B cell (primary cell): ENCODE measurements at places on chromosomes 3 and 15. TPM values are rescaled to one million over a fixed set of nuclear protein-coding genes. Genes with fewer than 3 reads are reported as not detected.

The USP19 gene
- total RNA-seq, result 87.3 and 89.9 TPM in 2 replicates

GRCh38 chr3:140424211-140424610 is 253.7 kb upstream of the TRIM42 start:
- no peak for DNase-seq

DNA sequence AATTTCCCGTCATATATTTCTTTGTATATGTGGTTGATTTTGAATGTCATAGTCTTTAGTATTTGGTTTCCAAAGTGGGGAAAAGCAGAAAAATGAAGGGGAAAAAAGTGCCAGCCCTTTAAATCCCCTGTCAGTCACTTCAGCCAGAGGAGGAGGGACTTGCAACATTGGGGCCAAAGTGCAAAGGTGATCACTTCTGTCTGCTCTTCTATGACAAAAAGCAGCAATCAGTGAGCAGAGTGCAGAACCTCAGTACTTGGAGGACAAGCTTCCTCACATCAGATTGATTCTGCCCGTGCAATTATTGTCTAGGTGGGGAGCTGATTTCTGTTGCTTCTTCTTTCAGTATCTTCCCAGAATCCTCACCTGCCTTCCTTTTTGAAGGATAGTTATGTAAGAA is 60.0 kb downstream of the STT3B start:
- no peak for DNase-seq

- no peak for DNase-seq
Measured at GRCh38 chr15:38708672-38709180, 144.1 kb upstream of the RASGRP1 start.

The BFSP2 gene
- 0.70 and 1.6 TPM in 2 replicates for total RNA-seq

DNA sequence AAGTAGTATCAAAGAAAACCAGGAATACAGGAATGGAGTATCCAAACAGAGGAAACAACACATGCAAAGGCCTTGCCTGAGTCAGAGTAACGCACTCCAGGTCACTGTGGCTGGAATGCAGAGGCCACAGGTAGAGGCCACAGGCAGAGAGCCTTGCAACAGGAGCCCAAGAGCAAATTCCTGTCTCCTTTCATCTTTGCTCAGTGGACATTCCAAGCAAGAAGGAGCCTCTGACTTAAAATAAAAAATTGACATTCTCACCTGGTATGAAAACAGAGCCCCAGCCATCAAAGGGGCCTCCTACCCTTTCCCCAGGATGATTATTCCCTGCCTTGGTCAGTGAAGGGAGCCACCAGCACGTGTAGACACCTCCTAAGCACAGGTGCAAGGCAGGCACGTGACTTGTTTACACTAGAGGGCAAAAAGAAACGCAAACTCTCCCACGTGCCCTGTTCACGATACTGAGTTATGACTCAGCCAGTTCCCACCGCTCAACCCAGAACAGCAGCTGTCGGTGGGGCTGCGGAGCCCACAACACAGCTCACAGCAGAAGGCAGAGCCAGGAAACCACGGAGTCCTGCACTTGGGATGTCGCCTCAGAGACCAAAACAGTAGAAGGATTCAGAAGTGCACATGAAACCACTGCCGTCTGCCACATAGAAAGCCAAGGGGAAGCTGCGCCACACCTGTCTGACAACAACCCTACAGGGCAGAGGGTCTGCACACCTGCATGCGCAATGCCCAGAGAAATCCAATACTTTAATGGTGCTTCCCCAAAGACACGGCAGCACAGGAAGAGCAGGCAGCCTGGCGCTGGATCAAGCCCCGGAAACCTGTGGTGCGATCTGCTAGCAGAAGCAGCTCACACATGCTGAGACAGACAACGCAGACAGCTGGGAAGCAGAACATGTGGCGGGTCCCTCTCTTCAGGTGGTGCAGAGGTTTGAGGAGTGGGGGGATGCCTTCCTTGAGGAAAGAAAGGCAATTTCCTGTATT is 52.1 kb downstream of the ITGB5 start:
- peak; percentile 38 for DNase-seq

The CELSR3 gene
- total RNA-seq, result 2.5 and 2.8 TPM in 2 replicates

GRCh38 chr3:61739640-61740039 is 178.3 kb downstream of the PTPRG start:
- no peak for DNase-seq

The RBP2 gene
- total RNA-seq, result not detected in 2 replicates

DNA sequence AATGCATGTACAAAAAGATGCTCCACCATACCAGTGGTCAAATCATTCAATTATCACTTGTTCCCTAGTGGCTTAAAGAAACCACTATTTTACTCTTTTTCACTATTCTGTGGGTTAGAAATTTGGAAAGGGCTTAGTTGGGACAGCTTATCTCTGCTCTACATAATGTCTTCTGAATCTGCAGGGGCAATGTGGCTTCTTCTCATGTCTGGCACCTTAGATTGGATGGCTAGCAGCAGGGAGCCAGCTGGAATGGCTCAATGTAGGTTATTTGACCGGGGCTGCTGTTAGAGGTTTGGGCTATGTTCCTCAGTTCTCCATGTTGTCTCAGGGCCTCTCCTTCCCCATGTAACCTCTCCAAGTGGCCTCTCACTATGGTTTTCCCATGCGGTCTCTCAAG is 57.5 kb upstream of the EPHB1 start:
- no peak for DNase-seq

The AP3B2 gene
- 0.15 and 0.61 TPM in 2 replicates for total RNA-seq

GRCh38 chr3:152444029-152444641 is 175.4 kb downstream of the MBNL1 start:
- DNase-seq, result peak; percentile 67

DNA sequence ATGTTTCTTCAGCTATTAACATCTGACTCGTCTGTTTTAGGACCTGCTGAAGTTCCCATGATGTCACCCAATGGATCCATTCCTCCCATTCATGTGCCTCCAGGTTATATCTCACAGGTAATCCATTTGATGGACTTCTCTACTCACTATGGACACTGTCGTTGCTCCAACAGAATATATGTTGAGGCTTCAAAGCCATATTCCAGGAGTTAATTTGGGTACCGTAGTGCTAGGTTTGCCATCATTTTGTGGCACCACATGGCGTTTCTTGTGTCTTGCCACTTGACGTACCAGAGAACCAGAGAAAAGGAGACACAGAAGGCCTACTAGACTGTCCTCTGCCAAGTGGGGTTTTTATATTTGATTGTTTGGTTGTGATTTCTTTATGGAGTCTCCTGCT is 187.5 kb downstream of the FNDC3B start:
- DNase-seq, result no peak

The TMEM266 gene
- total RNA-seq, result not detected in 2 replicates

The ITIH4 gene
- total RNA-seq, result 38.5 and 38.7 TPM in 2 replicates

DNA sequence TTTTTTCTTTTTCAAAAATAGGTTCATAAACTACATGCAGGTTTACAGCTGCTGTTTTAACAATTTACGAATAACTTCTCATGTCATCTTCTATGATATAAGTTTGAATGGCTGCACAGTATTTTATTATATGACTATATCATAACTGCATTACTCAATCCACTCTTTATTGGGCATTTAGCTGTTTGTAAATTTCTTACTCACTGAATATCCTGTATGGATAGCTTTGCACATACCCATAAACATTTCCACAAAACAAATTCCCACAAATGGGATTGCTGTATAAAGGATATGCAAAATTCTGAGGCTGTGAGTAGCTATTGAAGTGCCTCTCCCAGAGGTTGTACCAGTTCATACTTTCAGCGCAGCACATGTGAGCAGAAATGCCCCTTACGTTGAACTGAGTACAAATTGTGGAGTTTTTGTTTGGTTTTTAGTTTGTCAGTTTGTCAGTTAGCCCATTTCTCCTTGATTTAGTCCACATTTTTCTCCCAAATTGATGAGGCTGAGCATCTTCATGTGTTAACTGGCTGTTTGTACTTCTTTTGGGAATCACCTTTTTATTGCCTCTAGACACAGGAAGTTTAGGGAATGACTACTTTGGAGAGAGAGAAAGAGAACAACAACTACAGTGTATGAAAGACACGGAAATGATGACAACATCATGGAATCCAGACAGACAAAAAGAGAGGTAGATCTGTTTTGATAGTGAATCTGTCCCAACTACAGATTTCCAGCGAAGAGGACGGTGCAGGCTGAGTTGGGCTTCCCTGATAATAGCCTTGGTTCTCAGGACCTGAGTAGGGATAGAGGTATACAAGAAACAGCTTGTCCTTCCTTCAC is 24.8 kb downstream of the TTC23 start:
- no peak for DNase-seq

GRCh38 chr3:192246847-192247559 is 480.3 kb downstream of the FGF12 start:
- no peak for DNase-seq

The GAP43 gene
- not detected in 2 replicates for total RNA-seq

DNA sequence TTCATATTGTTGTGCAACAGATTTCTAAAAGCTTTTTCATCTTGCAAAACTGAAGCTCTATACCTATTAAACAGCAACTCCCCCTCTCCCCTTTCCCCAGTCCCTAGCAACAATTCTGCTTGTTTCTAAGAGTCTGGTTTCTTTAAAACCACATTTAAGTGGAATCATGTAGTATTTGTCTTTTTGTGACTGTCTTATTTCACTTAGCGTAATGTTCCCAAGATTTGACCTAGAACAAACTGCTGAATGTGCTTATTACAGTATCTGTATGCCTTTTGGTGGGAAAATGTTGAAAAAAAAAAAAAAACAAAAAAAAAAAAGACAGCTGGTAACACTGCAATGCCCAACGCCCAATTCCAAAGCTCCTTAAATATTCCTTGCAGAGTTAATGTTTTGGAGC is 19.5 kb upstream of the SPESP1 start:
- no peak for DNase-seq

- DNase-seq, result no peak
Measured at GRCh38 chr3:16704941-16705340, 99.7 kb upstream of the DAZL start.

- DNase-seq, result no peak
Measured at GRCh38 chr15:72491768-72492167, 17.6 kb downstream of the ARIH1 start.

DNA sequence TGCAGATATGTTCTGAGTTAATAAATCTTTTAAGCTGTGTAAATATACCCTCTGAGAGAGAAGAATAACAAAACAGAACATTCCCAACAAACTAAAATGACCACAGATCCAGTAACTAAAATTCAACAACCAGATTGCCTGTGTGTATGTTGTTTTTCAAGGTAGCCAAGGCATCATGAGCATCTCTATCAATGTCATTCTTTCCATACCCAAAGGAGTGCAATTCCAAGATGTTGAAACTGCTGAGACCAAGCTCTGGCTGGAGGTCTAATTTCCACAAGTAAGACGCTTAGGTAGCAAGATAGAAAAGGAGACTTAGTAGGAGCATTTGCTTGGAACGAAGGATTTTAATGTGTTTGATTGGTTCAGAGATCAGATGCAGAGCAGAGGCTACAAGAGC is 276.3 kb downstream of the RBMS3 start:
- no peak for DNase-seq

GRCh38 chr3:174419216-174419615 is 439.9 kb upstream of the NAALADL2 start:
- DNase-seq, result no peak

DNA sequence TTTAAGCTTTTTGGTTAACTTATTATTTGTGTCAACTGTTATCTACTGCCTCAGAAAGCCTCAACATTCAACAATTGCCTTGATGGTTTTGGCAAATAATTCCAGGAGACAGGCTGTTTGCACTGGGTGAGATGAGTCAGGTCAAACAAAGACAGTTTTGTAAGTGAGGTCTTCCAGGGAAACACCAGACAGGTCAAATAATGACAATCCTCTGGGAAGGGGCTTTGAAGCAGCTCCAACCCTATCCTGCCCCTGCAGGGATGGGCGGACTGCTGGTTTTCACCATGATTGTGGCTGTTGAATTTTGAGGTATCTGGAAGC is 79.4 kb upstream of the PRR23E start:
- no peak for DNase-seq

DNA sequence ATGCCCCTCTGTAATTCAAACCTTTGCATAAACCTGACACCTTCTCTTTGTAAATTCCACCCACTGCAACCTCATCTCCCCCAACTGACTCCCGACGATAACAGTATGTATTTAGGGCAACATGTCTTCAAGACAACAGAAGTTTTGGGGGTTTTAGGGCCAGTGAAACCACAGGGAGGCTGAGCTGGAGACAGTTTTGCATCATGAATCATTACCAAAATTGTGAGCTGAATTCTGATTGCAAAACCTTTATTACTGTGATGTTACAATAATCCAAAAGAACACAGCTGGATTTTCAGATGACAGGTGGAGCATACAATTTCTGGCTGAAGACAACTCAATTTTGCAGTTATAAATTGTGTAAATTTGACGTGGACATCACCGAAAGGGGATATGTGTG is 281.3 kb upstream of the TTC14 start:
- DNase-seq, result no peak

The CHRNA7 gene
- not detected in 2 replicates for total RNA-seq

The TMC3 gene
- not detected in 2 replicates for total RNA-seq

DNA sequence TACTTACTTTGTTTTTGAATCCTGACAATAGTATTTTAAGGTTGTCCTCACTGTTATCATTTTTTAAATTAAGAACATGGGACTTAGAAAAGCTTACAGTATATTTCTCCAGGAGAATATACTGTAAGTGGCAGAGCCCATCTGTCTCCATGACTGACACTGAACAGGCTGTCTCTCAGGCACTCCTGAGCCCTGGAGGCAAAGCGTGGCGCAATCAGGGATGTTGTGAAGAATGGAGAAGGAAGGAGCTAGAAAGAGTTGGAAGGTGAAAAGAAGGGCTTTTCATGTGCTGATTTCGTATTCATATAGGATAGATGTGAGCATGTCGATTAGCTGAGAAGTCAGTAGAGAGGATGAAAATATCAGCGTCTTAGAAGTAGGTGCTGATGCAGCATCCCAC is 41.5 kb downstream of the FGF12 start:
- DNase-seq, result no peak

The HCN4 gene
- not detected in 2 replicates for total RNA-seq

- peak; percentile 60 for DNase-seq
Measured at GRCh38 chr15:41079717-41080116, 36.4 kb downstream of the INO80 start.

DNA sequence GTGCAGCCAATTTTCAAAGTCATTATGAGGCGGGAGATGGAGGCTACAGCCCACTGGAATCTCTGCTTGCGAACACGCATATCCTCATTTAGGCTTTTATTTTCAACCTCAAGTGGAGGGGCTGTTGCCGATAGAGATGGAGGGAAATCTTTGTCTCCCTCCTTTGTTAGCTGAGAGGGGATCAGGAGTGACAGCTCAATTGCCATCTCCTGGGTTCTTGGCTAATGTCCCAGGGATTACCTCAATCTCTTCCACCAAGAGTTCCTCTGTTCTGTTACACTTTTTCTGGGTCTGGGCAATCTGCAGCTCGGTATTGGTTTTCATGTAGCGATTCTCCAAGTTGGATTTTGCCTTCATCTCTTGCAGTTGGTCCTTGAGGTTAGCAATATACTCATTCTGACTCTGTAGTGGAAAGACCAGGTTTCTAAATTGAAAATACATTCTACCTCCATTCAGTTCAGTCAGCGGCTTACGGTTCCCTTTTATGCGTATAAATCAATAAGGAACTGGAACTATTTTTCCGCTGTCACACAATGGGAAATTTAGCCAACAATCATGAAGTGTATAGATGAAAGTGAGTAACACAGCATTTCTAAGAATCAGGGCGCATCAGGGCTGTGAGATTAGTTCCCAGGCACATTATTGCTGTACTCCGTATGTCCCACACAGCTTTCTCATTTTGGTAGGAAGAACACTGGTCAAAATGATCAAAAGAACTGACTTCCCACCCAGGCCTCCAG is 36.2 kb upstream of the RPL35A start:
- no peak for DNase-seq

GRCh38 chr15:98737721-98738120 is 89.4 kb downstream of the IGF1R start:
- DNase-seq, result no peak
